ENCODE measurements at places on chromosomes 13 and 19.

DNA sequence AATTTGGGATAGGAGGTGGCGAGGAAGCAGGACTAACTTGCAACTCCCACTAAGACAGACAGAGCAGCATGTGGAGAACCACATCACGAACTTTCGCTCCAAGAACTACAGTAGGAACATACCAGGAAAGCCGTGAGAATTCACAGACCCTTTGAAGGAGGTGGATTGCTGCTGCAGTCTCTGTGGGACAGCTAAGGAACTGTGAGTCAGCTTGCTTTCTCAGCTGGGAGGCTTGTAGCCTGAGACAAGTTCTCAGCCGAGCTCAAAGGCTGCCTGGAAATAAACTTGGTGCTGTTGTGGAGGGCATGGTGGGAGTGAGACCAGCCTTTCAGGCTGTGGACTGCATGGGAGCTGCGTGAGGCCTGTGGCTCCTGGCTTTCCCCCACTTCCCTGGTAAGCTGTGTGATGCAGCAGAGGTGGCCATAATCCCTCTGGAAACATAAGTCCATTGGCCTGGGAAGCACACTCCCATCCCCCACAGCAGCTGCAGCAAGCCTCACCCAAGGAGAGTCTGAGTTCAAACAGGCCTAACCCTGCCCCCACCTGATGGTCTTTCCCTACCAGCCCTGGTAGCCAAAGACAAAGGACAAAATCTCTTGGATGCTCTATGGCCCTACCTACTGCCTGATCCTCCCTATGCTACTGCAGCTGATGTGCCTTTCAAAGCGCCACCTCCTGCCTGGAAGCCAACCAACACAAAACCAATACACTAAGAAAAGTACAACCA lies 441.1 kb upstream of the HTR2A start:
- DNase-seq: no peak

DNA sequence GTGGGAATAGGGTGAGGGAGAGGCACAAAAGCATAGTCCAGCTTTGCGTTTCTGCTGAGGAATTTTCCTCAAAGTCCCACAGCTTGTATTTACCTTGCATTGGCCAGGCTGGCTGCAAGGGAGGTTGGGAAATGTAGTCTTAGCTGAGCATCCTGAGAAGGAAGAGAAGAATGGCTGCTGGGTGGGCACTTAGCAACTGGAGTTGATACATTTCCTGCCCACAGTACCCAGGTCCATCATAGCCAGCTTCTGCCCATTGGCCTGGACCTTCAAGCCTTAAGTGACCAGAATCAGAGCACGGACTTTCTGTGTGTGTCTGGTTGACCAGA lies 112.4 kb downstream of the SIPA1L3 start:
- DNase-seq: no peak

- DNase-seq: no peak
Measured at GRCh38 chr19:15475169-15475568, 4.1 kb downstream of the PGLYRP2 start.

DNA sequence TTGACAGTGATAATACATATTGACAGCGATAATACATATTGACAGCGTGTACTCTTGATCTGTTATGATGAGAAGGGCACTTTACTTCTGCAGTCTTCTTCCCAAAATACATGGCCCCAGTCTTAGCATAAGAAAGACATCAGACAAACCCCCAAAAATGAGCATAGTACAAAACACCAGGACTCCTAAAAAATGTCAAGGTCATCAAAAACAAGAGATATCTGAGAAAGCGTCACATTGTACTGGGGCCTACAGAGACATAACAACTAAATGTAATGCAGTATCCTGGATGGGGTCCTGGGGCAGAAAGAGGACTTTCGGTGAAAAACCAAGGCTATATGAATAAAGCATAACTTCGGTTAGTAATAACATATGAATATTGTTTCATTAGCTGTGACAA lies 731.5 kb upstream of the SGCG start:
- DNase-seq: no peak

DNA sequence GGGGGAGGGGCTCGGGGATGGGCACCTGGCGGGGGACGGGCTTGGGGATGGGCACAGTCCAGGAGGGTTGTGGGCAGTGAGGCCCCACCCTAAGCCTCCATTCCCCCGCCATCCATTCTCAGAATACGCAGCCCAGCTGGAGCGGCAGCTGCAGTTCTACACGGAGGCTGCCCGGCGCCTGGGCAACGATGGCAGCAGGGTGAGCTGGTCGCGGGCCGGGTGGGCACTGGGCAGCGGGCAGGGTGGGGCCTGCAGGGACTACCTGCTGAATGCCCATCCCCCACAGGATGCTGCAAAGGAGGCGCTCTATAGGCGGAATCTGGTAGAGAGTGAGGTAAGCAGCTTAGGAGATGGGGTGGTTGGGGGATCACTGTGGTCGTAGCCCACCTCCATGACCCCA lies 8.3 kb downstream of the PODNL1 start:
- DNase-seq: no peak

DNA sequence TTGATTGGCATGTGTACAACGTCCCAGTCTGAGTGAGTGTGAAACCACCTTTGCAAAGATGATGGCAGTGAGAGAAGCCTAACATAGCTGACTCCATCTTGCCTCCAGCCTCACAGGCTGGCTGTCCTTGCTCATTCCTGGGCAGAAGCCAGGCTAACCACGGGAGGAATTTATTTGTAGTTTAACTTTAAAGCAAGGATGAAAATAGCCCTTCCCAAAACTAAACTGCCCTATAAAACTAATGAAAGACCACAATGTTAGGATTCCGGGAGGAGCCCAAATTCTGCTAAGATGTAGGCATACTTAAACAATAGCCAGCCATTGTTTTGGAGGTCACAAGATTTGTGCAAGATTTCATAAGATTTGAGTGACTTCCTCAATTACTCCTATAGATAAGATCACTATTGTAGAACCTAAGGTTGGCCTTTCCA lies 96.6 kb upstream of the LSM14A start:
- peak; percentile 58 for DNase-seq

DNA sequence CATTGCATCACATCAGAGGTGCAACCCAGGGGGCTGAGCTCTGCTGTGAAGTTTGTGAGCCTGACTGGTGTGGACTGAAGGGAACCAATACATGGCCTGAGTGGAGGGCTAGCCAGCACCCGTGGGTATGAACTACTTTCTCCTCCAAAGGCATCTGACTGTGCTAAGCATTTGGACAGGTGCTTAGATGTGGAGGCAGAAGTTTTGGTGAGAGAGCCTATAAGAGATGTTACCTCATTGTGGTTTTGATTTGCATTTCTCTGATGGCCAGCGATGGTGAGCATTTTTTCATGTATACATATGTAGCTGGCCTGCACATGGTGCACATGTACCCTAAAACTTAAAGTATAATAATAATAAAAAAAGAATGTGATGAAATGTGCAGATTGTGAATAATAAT lies 46.9 kb downstream of the TEX29 start:
- no peak for DNase-seq

GRCh38 chr19:46998445-46999125 lies 21.1 kb upstream of the NPAS1 start:
- DNase-seq: no peak

DNA sequence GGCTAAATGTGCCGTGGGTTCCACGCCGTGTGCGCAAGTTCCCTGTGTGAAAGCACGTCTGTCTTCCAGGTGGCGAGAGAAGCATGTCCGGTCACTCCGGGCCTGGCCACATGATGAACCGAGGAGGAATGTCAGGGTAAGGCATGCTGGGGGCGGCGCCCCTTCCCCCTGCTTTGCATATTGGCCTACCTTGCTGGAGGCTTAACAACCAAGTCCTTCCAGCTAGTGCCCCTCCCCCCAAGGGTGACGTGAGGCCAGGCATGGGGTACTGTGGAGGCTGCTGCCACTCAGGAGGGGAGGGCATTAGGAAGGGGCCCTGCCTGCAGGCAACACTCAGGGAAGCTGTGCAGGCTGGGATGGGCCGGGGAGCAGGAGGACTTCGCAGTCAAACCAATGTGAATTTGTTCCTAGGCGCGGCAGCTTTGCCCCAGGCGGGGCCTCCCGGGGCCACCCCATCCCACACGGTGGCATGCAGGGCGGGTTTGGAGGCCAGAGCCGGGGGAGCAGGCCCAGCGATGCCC lies 12.5 kb downstream of the MICOS13 start:
- DNase-seq: no peak

DNA sequence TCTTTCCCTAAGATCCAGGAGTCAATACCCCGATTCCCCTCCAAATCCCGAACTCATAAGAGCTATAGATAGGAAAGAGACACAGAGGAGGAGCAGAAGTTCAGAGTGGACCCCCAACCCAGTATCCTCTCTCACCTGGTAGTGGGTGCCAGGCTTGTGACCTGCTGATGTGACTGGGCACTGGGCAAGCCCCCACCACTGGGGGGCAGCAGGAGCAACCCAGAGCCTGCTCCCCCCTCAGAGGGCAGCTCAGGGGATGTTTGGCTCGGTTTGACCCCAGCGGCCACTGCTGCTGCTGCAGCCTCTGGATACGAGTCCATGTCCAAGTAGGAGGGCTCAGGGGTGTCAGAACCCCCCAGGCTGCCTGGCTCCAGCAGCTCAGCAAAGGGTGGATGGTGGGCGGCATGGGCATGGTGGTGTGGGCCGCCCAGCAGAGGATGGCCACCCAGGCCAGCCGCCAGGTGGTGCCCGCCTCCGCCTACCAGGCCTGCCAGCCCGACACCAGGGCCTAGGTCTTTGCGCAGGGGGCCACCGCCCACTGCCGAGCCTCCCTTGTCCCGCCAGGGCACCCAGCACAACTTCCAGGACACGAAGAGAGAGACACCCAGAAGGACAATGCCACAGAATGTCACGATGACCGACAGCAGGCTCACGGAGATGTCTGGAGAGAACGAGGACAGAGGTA lies 7.4 kb downstream of the SYT3 start:
- DNase-seq: no peak

DNA sequence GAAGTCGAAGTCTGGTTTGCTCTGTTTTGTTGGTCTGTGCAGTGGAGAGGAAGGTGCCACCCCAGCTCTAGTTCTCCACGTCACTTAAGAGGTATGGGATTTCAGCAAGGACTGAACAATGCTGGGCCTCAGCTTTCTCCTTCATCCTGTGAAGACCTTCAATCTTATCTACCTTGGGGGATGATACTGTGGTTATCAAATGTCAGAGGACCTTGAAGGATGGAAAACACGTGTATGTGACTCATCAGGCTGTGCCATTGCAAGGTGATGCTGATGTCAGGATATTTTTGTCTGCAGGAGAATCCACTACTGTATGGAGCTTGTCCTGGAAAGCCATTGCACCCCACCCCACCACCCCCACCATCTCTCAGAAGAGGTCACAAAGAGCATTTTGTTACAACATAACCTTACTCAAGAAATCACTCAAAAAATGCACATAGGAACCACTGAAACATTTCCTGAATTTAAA lies 81.4 kb upstream of the UQCRFS1 start:
- DNase-seq: peak; percentile 19

- DNase-seq: no peak
Measured at GRCh38 chr19:30350692-30351663, 21.2 kb upstream of the ZNF536 start.

DNA sequence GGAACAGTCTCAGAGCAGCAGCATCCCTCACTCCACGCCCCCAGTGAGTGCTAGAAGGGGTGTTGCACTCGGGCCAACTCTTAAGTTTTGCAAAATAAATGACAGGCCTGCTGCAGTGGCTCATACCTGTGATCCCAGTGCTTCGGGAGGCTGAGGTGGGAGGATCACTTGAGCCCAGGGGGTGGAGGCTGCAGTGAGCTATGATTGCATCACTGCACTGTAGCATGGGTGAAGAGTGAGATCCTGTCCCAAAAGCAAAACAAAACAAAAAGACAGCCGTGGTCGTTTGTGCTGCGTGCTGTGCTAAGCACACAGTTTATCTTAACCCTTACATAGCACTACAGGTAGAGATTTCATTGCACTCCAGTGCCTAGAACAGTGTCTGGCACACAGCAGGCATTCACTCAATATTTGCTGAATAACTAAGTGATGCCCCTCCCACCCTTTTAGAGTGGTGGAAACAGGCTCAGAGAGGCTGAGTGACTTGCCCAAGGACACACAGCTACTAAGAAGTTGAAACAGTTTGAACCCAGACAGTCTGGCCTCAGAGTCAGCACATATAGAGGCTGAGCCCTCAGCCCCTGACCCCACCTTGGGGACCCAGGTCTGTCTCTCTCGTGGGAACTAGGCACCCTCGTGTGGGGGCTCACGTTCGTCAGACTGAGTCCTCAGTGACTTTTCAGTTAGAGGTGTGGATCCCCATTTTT lies 18.3 kb downstream of the KCNC3 start:
- no peak for DNase-seq

- no peak for DNase-seq
Measured at GRCh38 chr19:19050731-19051130, 13.1 kb upstream of the SLC25A42 start.

GRCh38 chr13:41562083-41562482 lies 104.7 kb downstream of the RGCC start:
- DNase-seq: peak; percentile 76

DNA sequence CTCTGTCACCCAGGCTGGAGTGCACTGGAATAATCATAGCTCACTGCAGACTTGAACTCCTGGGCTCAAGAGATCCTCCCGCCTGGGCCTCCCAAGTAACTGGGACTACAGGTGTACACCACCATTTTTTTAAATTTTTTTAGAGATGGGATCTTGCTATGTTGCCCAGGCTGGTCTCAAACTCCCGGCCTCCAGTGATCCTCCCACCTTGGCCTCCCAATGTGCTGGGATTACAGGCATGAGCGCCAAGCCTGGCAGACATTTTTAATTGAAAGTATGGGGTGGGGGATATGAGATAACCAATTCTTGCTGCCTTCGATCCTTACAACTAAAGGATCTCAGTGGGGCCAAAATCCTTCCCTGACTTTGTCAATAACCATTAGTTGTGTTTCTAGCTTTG lies 91.8 kb downstream of the ZNF557 start:
- no peak for DNase-seq

DNA sequence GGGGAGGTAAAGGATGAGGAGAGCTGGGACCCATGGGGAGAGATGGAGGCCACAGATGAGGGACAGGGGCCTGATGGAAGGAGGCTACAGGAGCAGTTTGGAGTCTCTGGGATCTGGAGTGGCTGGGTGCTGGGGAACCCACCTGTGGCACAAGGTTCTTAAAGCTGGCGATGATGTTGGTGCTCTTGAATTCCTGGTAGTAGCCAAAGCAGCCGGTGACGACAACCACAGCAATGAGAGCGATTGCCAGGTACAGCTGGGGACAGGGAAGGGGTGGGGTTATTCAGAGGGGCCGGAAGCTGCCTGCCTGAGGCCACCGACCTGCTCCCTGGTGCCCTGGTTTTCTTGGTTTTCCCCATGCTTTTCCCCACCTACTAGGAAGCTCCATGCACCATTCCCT lies 2.8 kb downstream of the ATP4A start:
- peak; percentile 43 for DNase-seq

- no peak for DNase-seq
Measured at GRCh38 chr13:31225998-31226675, 26.4 kb downstream of the B3GLCT start.

Data from SW480 (cell line).